Tongue (tissue), 3 donors: ENCODE measurements at places on chromosomes 5 and 9.

GRCh38 chr9:93129691-93130500 lies 4.2 kb downstream of the NINJ1 start:
- no peak for DNase-seq

- DNase-seq, result no peak
These were observed 2.5 kb downstream of the JADE2 start for GRCh38 chr5:134527961-134528424.

- no peak for DNase-seq
These were observed 759.3 kb upstream of the TYRP1 start for GRCh38 chr9:11933926-11934325.

- no peak for DNase-seq
These were observed 766 bp upstream of the LRRC26 start for GRCh38 chr9:137170486-137171148.

DNA sequence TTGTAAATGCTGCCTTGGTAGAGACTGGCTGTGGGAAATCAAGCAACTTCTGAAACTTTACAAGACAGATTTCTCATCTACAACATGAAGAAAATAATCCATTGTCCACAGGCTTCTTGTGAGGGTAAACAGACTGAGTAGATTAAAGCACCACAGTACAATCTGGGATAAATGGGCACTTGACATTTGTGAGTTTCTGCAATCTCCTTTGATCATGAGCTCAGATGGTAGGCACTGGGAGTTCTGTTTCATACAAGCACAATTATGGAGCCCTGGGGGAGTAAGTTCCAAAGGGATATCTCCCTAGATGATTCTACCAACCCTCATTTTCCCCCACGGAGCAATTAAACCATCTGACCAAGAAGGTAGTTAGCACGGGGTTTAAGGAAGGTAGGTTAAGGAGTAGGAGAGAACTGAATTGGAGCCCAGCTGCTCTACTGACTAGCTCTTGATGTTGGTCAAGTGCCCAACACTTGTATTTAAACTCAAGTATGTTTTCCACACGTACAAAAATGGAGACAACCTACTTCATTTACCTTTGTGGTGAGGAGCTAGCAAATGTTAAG lies 479.5 kb upstream of the TNC start:
- no peak for DNase-seq

GRCh38 chr5:82641331-82642003 lies 363.3 kb upstream of the RPS23 start:
- DNase-seq, result peak; percentile 93

GRCh38 chr9:126945682-126946081 lies 31.1 kb downstream of the RALGPS1 start:
- no peak for DNase-seq

- no peak for DNase-seq
These were observed 123.2 kb downstream of the MYO10 start for GRCh38 chr5:16812911-16813310.

DNA sequence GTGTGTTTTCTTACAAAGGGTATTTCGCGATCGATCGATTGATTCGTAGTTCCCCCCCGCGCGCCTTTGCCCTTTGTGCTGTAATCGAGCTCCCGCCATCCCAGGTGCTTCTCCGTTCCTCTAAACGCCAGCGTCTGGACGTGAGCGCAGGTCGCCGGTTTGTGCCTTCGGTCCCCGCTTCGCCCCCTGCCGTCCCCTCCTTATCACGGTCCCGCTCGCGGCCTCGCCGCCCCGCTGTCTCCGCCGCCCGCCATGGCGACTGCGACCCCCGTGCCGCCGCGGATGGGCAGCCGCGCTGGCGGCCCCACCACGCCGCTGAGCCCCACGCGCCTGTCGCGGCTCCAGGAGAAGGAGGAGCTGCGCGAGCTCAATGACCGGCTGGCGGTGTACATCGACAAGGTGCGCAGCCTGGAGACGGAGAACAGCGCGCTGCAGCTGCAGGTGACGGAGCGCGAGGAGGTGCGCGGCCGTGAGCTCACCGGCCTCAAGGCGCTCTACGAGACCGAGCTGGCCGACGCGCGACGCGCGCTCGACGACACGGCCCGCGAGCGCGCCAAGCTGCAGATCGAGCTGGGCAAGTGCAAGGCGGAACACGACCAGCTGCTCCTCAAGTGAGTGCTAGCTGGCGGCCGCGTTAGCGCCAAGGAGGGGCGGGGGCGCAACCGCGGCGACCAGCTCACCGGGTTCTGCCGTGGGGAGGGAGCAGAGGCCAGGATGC lies 480 bp downstream of the LMNB1 start:
- DNase-seq, result peak; percentile 79

DNA sequence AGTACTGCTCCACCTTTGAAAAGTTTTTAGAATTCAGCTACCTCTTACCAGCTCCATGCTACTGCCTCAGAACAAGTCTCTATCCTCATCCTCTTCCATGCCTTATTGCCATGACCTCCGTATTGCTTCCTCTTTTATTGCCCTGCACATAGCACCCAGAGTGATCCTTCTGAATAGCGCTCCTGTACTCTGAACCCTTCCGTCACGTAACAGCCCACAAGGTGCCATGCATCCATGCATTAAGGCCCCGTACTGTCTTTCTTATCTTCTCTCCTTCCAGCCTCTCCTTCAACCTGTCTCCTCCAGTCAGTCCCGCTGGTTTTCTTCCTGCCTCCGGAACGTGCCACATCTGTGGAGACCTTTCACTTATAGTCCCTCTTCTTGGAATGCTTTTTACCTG lies 273.3 kb upstream of the SEMA6A start:
- DNase-seq, result no peak
